Activated CD4-positive, CD25-positive, alpha-beta regulatory T cell treated with anti-CD3 and anti-CD28 coated beads, Interleukin-2, amount 50 U/mL, for 16 hours (primary cell): ENCODE measurements at places on chromosomes 11 and 22.

DNA sequence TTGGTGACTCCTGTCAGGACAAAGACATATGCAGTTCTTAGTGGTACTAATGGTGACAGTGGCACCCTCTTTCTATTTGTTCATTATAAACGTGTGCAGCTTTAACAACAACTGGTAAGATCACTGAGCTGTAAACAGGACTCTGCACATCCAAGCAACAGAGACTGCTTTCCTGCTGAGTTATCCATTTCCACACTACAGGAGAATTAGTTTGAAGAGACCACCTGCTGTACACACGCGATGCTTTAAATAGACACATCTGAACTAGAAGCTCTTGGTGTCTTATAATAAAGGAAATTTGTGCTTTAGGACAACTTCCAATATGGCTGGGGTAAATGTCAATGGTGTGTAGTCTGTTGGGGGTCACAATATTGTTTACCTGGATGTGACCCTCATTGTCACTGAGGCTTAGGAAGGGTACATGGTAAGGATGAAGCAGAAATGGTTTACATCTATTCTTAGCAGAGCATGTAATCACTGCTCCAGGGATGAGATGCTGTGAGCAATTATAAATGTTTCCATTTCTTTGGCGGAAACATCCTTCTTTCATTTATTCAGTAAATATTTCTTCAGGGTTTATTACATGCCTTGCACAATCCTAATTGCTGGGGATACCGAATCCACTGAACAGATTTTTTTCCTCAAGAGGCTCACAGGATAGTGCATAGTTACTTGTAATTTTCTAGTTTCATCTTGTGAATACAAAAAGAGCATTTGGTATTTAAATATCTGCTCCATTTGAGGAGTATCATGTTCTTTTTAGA lies 354.0 kb upstream of the CCDC90B start:
- DNase-seq: no peak

GRCh38 chr22:24305260-24305692 lies 34.6 kb downstream of the SPECC1L start:
- no peak for DNase-seq

DNA sequence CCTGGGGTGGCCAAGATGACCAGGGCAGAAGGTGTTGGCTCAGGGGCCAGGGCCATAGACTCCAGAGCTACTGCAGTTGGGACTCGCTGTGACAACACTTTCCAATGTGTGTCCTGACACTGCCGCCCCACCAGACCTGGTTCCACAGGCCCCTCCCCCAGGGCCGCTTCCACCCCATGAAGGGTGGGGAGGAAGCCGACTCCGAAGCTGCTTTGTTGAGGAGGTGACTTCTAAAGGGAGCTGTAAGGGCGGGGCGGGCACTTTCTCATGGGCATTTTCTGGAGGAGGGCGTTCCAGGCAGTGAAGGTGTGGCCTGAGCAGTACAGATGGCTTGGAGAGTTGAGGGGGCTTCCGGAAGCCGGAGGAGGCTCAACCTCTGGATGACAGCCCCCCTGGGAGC lies 6.3 kb downstream of the FGF3 start:
- no peak for DNase-seq

DNA sequence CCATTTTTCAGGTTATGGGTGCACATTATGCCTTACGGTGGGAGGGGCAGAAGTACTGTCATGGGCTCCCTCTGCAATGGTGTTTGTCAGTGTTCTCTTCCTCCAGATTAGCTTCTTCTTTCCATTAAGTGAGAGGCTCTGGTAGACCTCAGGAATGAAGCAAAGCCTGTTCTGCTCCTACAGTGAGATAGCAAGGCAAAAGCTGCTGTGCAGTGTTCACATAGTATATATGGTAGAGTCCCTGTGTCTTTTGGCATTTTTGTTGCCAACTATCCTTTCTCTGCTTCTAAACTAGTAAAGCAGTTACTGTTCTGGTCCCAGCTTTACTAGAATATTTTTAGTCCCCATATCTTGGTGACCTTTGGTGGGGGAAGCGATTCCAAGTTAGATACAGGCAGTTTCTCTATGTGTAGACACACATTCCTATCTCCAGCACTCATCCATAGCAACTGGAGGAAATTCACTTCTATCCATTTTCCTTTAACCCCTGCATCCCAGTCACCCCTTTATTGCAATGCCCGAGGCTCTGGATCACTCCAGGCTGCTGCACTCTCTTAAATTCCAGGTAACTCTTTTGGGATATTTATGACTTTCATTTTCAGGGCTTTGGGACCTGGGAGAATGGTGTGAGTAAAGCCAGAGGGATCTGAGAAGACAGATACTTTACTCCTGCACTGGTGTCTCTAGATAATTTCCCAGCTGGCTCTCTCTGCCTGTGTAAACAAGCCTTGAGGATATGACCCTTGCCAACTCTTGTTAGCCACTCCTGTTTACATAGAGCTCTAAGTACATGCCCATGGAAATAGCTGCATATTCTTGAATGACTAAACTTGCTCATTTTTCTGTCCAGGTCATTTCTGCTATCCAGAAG lies 3.9 kb upstream of the TRIM34 start:
- DNase-seq: no peak

GRCh38 chr11:12331239-12331874 lies 46.0 kb upstream of the PARVA start:
- peak; percentile 57 for DNase-seq

DNA sequence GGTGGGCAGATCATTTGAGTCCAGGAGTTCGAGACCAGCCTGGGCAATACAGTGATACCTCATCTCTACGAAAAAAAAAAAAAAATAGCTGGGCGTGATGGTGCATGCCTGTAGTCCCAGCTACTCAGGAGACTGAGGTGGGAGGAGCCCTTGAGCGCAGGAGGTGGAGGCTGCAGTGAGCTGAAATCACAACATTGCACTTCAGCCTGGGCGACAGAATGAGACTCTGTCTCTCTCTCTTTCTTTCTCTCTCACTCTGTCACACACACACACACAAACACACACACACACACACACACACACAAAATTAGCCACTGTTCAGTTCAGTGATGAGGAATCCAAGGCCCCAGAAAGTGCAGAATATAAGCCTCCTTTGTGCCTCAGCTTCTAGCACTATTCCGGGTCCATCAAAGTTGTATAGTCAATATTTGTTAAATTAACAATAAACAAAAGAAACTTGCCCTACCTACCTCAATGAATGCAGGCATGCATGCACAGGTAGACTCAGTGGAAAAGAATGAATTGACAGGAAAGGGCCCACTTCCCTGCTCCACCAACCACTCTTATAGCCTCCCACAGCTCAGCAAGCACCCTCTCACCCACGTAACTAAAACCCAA lies 3.9 kb upstream of the SMIM35 start:
- no peak for DNase-seq

DNA sequence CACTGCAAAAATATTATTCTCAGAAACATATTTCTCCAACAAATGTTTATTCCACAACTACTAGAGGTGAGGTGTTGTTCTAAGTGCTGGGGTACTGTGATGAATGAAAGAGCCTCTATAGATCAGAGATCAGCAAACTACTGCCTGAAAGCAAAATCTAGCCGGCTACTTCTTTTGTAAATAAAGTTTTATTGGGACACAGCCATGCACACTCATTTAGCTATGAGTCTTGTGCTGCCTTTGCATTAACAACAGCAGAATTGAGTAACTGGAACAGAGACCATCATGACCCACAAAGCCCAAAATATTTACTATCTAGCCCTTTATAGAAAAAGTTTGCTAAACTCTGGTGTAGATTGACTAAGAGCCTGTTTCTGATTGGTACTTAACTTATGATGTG lies 37.1 kb upstream of the CRYBB3 start:
- no peak for DNase-seq

GRCh38 chr22:27461470-27461869 lies 340.1 kb downstream of the MN1 start:
- no peak for DNase-seq

- DNase-seq: no peak
Measured at GRCh38 chr11:131195661-131196517, 174.5 kb upstream of the NTM start.

- no peak for DNase-seq
Measured at GRCh38 chr11:70129051-70129592, 51.0 kb downstream of the ANO1 start.

GRCh38 chr11:6646576-6646917 lies 9.1 kb downstream of the DCHS1 start:
- DNase-seq: no peak

DNA sequence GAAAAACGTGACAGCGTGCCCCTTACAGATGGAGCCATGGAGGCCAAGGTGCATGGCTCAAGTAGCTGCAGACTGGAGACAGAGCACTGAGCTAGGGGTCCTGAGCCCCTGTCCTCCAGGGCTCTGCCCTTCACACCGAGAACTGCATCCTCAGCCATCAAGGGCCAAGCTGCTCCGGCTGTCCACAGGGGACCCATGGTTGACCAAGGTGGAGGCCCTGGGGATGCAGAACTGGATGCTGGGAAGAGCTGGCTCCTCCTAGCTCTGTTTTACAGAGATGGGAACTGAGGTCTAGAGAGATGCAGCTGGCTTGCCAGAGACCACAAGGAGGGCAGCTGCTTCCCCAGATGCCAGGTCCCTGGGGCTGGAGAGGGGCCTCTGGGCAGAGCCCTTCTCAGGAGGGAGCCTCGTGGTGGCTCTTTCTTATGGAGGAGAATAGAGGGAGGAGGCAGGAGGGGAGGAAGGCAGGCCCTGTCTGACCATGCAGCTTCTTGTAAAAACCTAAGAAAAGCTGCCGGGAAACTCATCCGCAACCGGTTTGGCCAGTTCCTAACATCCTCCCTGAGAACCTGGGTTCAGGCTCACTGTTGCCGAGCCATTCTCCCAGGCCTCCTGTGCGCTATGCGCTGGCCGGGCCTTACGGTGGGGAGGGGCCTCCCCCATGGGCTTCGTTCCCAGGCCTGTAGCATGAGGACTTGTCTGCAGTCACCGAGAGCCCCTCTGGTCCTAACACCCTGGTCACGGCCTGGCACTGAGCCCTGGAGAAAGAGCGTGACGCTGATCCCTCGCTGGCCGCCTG lies 80.6 kb downstream of the WNT7B start:
- no peak for DNase-seq

DNA sequence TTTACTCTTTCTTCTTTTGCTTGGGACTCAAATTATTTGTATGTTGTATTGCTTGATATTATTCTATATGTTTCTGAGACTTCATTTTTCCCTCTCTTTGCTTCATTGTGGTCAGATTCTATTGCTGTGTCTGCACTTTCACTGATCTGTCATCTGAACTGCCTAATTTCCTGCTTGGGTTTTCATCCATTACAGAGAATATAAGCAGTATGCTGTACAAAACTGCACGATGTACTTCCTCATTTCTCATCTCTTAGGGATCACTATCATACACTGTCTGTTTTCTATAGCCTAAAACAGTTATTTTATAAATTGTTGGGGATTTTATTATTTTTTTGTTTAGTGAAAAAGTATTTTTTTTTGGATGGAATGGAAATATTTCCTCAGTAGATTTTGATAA lies 736.7 kb upstream of the ANO5 start:
- no peak for DNase-seq

DNA sequence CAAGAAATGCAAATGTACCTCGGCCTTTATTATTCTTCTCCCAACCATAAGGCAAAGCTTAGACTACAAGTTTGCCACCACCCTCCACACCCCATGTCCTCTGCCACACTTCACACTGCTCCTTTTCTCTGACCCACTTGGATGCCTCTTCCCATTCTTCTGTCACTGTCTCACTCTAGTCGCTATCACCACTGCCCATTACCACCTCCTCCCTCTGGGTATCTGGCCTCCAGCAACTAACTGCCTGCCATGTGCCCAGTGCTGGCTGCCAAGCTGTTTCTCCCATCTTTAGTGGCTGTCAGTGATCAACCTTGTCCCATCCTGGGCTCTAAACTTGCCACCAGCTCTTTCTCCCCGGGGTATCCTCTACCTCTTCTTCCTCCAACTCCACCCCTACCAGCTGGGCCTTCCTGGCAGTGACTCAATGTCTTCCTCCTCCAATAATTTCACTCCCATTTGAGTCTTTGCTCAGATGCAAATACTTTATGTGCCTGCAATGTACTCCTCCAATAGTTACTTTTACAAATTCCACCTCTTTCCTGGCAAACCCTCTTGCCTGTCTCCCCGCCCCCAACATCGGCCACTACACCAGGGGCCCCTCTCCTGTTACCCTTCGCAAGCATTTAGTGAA lies 20.1 kb upstream of the KDM2A start:
- no peak for DNase-seq

- no peak for DNase-seq
Measured at GRCh38 chr22:43148581-43148980, 2.8 kb upstream of the TSPO start.

- no peak for DNase-seq
Measured at GRCh38 chr11:71543866-71544265, 4.4 kb upstream of the KRTAP5-9 start.

- peak; percentile 41 for DNase-seq
Measured at GRCh38 chr11:121194731-121195596, 93.9 kb downstream of the TECTA start.

DNA sequence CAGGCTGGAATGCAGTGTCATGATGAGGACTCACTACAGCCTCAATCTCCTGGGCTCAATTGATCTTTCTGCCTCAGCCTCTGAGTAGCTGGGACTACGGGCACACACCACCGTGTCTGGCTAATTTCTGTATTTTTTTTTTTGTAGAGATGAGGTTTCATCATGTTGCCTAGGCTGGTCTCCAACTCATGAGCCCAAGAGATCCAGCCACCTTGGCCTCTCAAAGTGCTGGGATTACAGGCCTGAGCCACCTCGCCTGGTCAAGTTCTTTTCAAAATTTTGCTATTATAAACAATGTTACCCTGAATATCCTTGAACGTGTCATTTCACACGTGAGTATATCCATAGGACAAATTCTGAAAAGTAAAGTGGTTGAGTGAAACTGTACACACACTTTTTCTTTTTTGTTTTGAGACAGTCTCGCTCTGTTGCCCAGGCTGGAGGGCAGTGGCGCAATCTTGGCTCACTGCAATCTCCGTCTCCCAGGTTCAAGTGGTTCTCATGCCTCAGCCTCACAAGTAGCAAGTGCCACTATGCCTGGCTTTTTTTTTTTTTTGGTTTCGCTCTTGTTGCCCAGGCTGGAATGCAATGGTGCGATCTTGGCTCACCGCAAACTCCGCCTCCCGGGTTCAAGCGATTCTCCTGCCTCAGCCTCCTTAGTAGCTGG lies 21.6 kb upstream of the EP300 start:
- DNase-seq: no peak

DNA sequence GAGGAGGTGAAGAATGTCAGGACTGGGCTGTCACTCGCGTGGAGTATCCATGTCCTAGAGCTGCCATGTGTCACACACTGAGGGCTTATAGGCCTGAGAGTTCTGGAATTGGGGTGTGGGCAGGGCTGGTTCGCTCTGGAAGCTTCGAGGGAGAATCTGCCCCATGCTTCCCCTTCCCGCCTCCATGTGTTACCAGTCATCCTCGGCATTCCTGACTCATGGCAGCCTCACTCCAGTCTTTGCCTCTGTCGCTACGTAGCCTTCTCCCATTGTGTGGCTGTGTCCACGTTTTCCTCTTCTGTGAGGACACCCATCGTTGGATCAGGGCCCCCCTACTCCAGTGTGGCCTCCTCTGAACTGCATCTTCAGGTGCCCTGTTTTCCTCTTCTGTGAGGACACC lies 301.2 kb downstream of the TBC1D22A start:
- DNase-seq: no peak

DNA sequence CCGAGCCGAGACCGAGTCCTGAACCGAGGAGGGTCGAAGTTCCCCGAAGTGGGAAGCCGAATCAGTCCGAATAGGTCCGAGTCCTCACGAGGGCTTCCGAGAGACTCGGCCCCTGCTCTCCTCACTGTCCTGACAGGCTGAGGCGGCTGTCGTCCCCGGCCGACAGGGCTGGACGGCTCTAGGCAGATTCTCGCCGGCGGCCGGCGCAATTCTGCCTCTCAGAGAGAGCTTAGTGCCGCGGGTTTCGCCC lies 191 bp upstream of the DEAF1 start:
- DNase-seq: no peak
